HT1080 (cell line): ENCODE measurements at places on chromosomes 3 and 15. TPM values are rescaled to one million over a fixed set of nuclear protein-coding genes. Genes with fewer than 3 reads are reported as not detected.

- DNase-seq, result no peak
Measured at GRCh38 chr3:38583688-38584087, 65.8 kb downstream of the SCN5A start.

GOLGA8M gene
- not detected in 2 replicates for total RNA-seq

- DNase-seq, result no peak
Measured at GRCh38 chr3:106819440-106819839, 557.8 kb upstream of the CCDC54 start.

GRCh38 chr3:16203031-16203430 lies 28.6 kb downstream of the GALNT15 start:
- DNase-seq, result peak; percentile 83

DNA sequence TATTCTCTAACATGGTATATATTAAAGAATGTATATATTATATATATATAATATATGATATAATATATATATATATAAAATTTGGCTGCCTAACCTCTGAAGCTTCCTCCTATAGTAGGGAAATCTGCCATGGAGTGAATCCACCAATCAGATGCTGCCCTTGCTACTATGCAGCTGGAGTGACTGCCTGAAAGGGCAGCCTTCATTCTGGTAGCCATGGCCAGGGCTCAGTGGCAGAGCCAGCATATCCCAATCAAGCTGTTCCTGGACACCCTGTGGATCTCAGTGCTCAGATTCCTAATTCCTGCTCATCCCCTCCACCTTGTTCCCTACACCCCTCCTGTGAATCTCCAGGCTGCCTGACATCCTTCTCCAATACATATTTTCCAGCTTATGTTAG lies 2.2 kb upstream of the SH3GL3 start:
- DNase-seq, result no peak

GRCh38 chr3:174945951-174946350 lies 86.8 kb downstream of the NAALADL2 start:
- DNase-seq, result no peak

- no peak for DNase-seq
Measured at GRCh38 chr3:193348686-193349085, 29.9 kb downstream of the ATP13A5 start.

GRCh38 chr3:13020159-13020750 lies 53.0 kb downstream of the IQSEC1 start:
- DNase-seq, result no peak

DNA sequence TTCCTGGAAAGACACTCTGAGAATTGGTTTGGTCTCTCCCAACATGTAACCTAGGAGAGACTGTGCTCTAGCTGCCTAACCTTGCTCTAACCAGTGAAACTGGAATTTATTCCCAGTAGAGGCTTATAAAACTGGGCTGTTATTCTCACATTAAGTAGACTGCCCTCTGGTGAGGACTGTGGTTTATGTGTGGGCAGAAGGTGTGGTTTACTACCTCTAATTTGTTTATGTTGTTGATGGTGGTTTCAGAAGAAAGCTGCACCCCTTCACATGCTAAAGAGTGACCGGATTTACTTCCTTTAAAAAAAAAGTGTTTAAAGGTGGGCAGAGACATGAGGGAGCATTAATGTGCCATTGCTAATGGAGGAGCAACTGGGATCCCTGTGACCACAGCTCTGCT lies 273.2 kb downstream of the MECOM start:
- DNase-seq, result no peak

GRCh38 chr15:101361418-101361817 lies 66.4 kb upstream of the SNRPA1 start:
- peak; percentile 66 for DNase-seq

DNA sequence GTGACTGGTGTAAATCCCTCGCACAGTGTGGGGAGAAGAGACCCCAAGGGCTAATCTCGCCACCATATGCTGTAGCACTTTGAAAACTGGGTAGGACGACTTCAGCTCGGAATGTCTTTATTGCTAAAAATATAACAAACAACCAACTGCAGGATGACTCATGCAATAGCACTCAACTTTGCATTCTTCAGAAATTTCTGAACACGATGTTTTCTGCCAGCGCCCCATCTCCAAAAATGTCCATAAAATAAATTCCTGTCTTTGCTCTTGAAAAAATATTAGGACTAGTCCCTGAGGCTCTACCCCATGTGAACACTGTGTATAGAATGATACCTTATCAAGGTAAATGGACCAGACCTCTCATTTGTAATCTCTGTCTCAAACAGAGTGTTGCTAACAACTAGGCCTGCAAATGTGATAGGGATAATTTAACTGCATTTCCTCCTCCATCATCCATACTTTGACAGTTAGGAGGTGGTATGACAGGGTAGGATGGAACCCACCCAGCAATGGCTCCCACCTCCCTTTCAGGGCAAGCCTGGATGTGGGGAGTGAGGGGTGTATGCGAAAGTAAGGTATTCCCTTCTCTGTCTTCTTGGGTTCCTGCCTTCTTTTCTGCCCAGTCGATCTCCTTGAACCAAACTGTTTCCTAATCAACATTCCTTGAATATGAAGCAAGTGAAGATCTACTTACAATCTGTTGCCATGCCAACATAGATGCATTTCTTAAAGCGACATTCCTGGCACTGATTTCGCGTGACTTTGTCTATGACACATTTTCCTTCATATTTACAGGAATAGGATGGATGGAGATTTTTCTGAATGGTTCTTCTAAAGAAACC lies 201.1 kb downstream of the NR1D2 start:
- DNase-seq, result peak; percentile 69

ULK4 gene
- total RNA-seq, result 4.8 and 6.2 TPM in 2 replicates

GRCh38 chr3:41159588-41160189 lies 39.6 kb upstream of the CTNNB1 start:
- peak; percentile 58 for DNase-seq

IGSF11 gene
- not detected in 2 replicates for total RNA-seq
